ENCODE measurements at places on chromosomes 13 and 19. TPM values are rescaled to one million over a fixed set of nuclear protein-coding genes. Genes with fewer than 3 reads are reported as not detected.

The CYP2A6 gene
- total RNA-seq: 1.6 TPM

The ZNF555 gene
- 7.5 TPM for total RNA-seq

The PROZ gene
- not detected for total RNA-seq

The LRFN3 gene
- total RNA-seq: 17.2 TPM

The ICAM5 gene
- 19.5 TPM for total RNA-seq

The CEACAM21 gene
- total RNA-seq: 22.4 TPM

The RGS9BP gene
- 9.0 TPM for total RNA-seq

The HSH2D gene
- total RNA-seq: 9.9 TPM

The CRB3 gene
- 60.8 TPM for total RNA-seq

The PTGIR gene
- total RNA-seq: 7.8 TPM

The SCN1B gene
- total RNA-seq: 13.1 TPM

The DENND1C gene
- total RNA-seq: 16.8 TPM

The GPATCH1 gene
- total RNA-seq: 7.2 TPM

The SHFL gene
- total RNA-seq: 28.9 TPM

The ZNF28 gene
- 14.1 TPM for total RNA-seq

The SCAF1 gene
- total RNA-seq: 70.5 TPM

The GSX1 gene
- not detected for total RNA-seq

The TNFSF13B gene
- 22.6 TPM for total RNA-seq

The CACNA1A gene
- 0.69 TPM for total RNA-seq

The ZNF568 gene
- 7.7 TPM for total RNA-seq

The DOCK6 gene
- total RNA-seq: 154 TPM

The CEACAM8 gene
- 0.76 TPM for total RNA-seq

The CASP14 gene
- total RNA-seq: not detected

The LSR gene
- 151 TPM for total RNA-seq

The NKPD1 gene
- total RNA-seq: 0.30 TPM

The ZC3H13 gene
- 41.7 TPM for total RNA-seq

The FEM1A gene
- 15.6 TPM for total RNA-seq

The FGF21 gene
- not detected for total RNA-seq

The RPS19 gene
- 677 TPM for total RNA-seq

The TNFRSF19 gene
- 7.8 TPM for total RNA-seq

The GJB2 gene
- 0.67 TPM for total RNA-seq

The LENG9 gene
- 9.8 TPM for total RNA-seq

The TMEM238 gene
- total RNA-seq: 22.0 TPM

The CCDC8 gene
- total RNA-seq: 7.8 TPM

The RFPL4AL1 gene
- not detected for total RNA-seq

The MCF2L gene
- total RNA-seq: 14.3 TPM

The MTUS2 gene
- total RNA-seq: 0.20 TPM

The PPP1R12C gene
- total RNA-seq: 137 TPM

The ZNF580 gene
- total RNA-seq: 38.7 TPM

The SWSAP1 gene
- 4.4 TPM for total RNA-seq

The GPR42 gene
- total RNA-seq: not detected

The SIGLECL1 gene
- not detected for total RNA-seq

The SIGLEC11 gene
- total RNA-seq: 5.0 TPM

The KIR2DL1 gene
- 0.23 TPM for total RNA-seq

The MED26 gene
- 26.5 TPM for total RNA-seq

The PDX1 gene
- not detected for total RNA-seq

The NLRP9 gene
- total RNA-seq: not detected

The ATP5F1D gene
- 173 TPM for total RNA-seq

The DMKN gene
- total RNA-seq: 95.7 TPM

The KIR2DL4 gene
- total RNA-seq: 0.46 TPM

The PLPP2 gene
- total RNA-seq: 18.5 TPM

The CFAP97D2 gene
- not detected for total RNA-seq

The TLE6 gene
- 49.2 TPM for total RNA-seq

The UBE2L5 gene
- total RNA-seq: not detected

The CADM4 gene
- 9.2 TPM for total RNA-seq

The FGF22 gene
- total RNA-seq: 6.3 TPM

The ADPRHL1 gene
- 3.0 TPM for total RNA-seq

The RUBCNL gene
- 5.4 TPM for total RNA-seq

The SKA3 gene
- total RNA-seq: not detected

All from upper lobe of left lung (tissue), 6 donors.